Subcutaneous preadipocyte (primary cell): ENCODE measurements at places on chromosomes 11 and 22. TPM values are rescaled to one million over a fixed set of nuclear protein-coding genes. Genes with fewer than 3 reads are reported as not detected.

Gene PRODH
- 0.20 and 0.37 TPM in 2 replicates for total RNA-seq

Gene OR11H1
- not detected in 2 replicates for total RNA-seq

Gene MOV10L1
- 0.37 and 0.59 TPM in 2 replicates for total RNA-seq

Gene AIP
- 44.8 and 69.1 TPM in 2 replicates for total RNA-seq

Gene SSTR3
- not detected in 2 replicates for total RNA-seq

Gene EIF3L
- 356 and 358 TPM in 2 replicates for total RNA-seq

Gene WT1
- not detected in 2 replicates for total RNA-seq

Gene METTL15
- 13.6 and 22.1 TPM in 2 replicates for total RNA-seq

Gene FDXACB1
- total RNA-seq, result 2.6 and 4.9 TPM in 2 replicates

Gene MMP27
- under 0.01 TPM in 1 of 2 replicates, not detected in the other for total RNA-seq

Gene CASP1
- 6.1 and 9.9 TPM in 2 replicates for total RNA-seq
